ENCODE measurements at places on chromosomes 5 and 9.

GRCh38 chr5:76720988-76721569, 5.2 kb downstream of the F2R start:
- DNase-seq, result no peak

DNA sequence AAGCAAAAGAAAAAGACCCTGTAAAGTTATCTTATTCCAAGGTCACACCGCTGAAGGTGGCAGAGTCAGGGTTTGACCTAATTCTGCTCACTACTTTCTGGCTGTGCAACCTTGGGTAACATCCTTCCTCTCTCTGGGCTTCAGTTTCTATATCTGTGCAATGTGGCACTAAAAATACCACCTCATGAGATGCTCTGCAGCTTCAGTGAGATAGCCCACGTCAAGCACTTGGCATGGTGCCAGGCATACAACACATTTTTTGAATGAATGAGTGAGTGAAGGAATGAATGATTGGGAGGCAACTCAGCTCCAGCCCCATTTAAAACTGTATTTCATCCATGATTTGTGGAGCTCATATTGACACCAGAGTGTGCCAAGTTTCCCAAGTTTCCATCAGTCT, 62.3 kb downstream of the FOXI1 start:
- DNase-seq, result no peak

DNA sequence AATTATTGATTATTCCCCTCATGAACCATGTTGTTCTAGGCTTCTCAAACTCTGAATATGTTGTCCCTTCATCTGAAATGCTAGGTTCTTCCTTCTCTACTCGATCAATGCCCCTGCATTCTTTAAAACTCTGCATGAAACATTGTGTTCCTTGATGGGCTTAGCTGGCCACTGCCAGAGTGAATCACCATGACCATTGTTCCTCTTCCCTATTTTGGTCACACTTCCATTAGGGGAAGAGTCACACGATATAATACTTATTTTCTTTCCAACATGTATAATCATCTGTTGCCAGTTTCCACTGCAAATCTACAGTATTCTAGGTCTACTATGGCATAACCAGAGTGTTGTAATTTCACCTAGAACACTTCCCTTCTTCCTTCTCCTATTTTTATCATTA, 247.9 kb downstream of the TRPM3 start:
- DNase-seq, result no peak

DNA sequence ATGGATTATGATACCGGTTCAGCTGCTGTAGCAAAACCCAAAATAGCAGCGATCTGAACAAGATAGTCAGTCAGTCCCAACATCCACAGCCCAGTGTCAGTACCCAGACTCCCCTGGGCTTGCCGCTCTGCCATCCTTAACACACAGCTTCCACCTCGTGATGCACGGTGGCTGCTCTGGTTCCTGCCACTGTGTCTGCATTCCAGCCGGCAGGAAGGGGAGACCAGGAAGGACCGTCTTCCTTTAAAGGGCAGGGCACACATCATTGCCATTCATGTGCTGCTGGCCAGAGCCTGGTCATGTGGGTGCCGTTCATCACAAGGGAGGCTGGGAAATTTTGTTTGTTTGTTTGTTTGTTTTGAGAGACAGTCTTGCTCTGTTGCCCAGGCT, 131.0 kb upstream of the IER5L start:
- no peak for DNase-seq

- no peak for DNase-seq
Measured at GRCh38 chr5:17666726-17667235, 32.5 kb downstream of the TAF11L14 start.

DNA sequence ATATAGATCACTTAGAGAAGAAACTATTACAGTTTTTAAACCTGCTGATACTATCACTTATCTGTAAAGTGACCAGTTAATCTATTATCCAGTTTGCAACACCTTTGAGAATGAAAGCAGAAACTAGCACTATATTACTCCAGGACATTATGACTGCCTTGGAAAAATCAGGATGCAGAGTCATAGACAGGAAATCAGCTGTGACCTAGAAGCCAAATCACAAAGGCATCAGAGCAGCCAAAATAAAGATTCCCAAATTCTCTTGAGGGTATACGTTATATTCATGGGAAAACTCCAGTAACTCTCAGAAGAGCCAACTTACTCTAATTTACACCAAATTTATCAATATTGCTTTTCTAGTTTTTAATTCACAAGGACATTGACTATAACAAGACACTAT, 49.9 kb downstream of the CDO1 start:
- DNase-seq, result no peak

GRCh38 chr9:98550206-98550820, 158.4 kb downstream of the GABBR2 start:
- DNase-seq, result no peak

- DNase-seq, result no peak
Measured at GRCh38 chr5:173882632-173883031, 5.5 kb upstream of the CPEB4 start.

DNA sequence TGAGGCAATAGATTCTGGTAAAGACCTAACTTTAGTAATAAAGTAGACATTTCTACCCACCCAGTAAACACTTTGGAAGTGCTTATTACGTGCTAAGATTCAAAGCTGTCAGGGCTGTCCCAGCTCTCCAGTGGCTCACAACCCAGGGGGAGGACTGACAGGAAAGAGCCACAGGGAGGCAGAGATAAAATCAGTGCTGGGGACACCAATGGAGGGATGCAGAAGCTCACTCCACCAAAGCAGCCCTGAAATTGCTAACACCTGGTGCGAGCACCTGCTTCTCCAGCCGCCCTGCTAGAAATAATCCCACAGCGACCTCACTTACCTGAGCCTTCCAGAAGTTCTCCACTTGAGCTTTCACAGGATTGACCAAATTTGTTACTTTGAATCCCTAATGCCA, 501.0 kb downstream of the BNC2 start:
- DNase-seq, result no peak
